ENCODE measurements at places on chromosomes 1 and 21.

DNA sequence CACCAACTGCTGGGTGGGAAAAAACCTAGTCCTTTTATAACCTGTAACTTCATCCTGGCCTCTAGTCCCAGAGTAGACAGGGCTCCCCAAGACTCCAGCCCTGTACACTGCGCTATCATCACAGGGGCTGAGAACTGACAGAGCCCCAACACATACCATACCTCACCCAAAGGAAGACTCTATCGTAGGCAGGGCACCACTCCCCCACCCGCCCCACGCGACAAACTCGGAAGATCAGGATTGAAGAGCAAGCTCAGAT lies 15.8 kb downstream of the INPP5B start:
- DNase-seq = no peak
- H3K36me3 ChIP-seq = peaks cover 11% of the 10 kb centered on the region
- peak overlapping the region; percentile 91 for H3K27ac ChIP-seq
- peak overlapping the region; percentile 99 for H3K4me3 ChIP-seq
- H3K4me1 ChIP-seq = peaks cover 56% of the 10 kb centered on the region

GRCh38 chr1:27111626-27112573 lies 43.0 kb downstream of the SLC9A1 start:
- H3K4me3 ChIP-seq = peak overlapping the region; percentile 52
- H3K27ac ChIP-seq = peak overlapping the region; percentile 87
- H3K36me3 ChIP-seq = peaks cover 13% of the 10 kb centered on the region
- no peaks in the 10 kb centered on the region for H3K27me3 ChIP-seq
- H3K4me1 ChIP-seq = peaks cover 48% of the 10 kb centered on the region

- H3K36me3 ChIP-seq = no peaks in the 10 kb centered on the region
- peaks cover 4% of the 10 kb centered on the region for H3K27me3 ChIP-seq
- peak; percentile 19 for DNase-seq
- H3K4me1 ChIP-seq = peaks cover 29% of the 10 kb centered on the region
These were observed 2.5 kb downstream of the CGN start for GRCh38 chr1:151513626-151514121.

- no peaks in the 10 kb centered on the region for H3K27me3 ChIP-seq
- no peak for DNase-seq
- H3K27ac ChIP-seq = no peak overlapping the region
- peaks cover 49% of the 10 kb centered on the region for H3K4me1 ChIP-seq
These were observed 9.4 kb downstream of the KDM5B start for GRCh38 chr1:202798792-202799331.

DNA sequence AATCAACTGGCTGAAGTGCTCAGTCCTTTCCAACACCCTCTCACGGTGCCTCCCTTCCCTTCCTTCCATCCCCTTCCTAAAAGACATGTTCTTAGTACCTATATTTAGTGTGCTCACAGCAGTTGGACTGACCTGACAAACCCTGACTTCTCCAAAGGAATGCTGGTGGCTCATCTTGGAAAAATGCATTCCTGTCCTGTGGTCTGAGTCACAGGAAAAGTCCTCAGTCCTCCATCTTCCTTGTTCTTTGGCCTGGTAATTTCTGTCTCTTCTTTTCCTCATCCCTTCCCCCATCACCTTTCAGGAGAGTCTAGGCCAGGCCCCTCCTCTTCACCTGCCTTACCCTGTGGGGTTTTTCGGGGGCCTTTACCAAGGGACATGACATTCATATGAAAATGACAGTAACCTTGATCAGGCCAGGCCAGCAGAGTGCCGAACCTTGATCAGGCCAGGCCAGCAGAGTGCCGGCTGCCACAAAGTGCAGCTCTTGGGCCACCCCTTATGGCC lies 7.2 kb downstream of the ATP1B1 start:
- H3K36me3 ChIP-seq = peaks cover 12% of the 10 kb centered on the region
- peaks cover 35% of the 10 kb centered on the region for H3K4me1 ChIP-seq
- no peak for DNase-seq
- peaks cover 1% of the 10 kb centered on the region for H3K27me3 ChIP-seq
